Chondrocyte (in vitro differentiated cells): ENCODE measurements at places on chromosomes 12 and 14.

- DNase-seq: no peak
Measured at GRCh38 chr14:84975241-84975902, 554.6 kb upstream of the FLRT2 start.

GRCh38 chr14:61746881-61747280, 15.3 kb upstream of the SNAPC1 start:
- DNase-seq: no peak

- DNase-seq: no peak
Measured at GRCh38 chr14:22460461-22461195, 128.4 kb downstream of the DAD1 start.

DNA sequence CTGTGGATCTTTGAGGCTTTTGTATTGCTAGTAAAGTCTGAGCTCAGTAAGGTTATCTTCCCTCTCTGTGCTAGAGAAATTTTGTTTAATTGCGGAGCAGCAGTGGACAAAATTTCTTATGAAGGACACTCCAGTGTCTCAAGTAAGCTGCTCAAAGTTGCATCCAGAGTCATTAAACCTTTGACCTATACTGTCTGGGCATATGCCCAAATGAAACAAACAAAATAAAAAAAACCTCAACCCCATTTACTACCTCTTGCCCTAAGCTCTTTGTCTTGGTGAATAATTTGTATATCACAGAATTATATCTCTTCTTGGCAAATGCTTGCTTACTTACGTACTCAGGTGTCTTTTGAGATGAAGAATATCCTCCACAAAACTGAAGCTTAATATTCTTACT, 465.2 kb downstream of the SOX5 start:
- DNase-seq: no peak

DNA sequence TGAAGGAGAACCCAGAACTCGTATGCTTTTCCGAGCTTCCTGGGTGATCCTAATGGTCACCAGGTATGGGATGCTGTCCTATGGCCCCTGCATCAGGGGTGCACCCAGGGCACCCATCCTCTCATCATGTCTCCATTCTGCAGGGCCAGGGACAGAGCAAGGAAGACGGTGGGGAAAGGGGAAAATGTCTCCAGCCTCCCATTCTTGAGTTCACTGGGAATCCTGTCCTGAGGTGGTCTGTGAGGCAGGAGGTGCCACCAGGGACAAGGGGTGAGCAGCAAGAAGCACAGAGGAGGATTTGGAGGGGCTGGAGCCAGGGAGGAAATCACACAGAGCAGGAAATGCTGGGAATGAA, 14.9 kb upstream of the SLC6A12 start:
- DNase-seq: no peak
